SHP77 treated with DMSO at 0.1 percent for 48 hours (cell line): ENCODE measurements at places on chromosomes 6 and 20.

GRCh38 chr20:20695250-20695816 is 17.1 kb downstream of the RALGAPA2 start:
- no peak for DNase-seq

GRCh38 chr6:53347250-53347920 is 1.4 kb downstream of the ELOVL5 start:
- DNase-seq, result no peak

DNA sequence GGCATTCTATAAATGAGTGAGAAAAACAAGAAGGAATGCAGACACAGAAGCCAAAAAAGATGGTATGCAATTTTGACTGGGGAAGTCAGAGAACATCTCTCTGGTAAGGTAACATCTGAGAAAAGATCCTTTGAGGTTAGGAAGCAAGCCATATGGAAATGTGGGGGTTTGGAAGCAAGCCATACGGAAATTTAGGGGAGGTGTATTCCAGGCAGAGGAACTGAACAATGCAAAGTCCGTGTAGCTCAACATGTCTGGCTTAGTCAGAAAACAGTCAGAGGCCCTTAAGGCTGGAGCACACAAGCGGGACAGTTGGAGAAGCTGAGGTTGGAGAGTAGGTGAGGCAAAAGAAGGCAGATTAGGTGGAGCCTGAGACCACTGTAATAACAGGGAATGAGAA is 35.3 kb downstream of the RALGAPA2 start:
- DNase-seq, result no peak

DNA sequence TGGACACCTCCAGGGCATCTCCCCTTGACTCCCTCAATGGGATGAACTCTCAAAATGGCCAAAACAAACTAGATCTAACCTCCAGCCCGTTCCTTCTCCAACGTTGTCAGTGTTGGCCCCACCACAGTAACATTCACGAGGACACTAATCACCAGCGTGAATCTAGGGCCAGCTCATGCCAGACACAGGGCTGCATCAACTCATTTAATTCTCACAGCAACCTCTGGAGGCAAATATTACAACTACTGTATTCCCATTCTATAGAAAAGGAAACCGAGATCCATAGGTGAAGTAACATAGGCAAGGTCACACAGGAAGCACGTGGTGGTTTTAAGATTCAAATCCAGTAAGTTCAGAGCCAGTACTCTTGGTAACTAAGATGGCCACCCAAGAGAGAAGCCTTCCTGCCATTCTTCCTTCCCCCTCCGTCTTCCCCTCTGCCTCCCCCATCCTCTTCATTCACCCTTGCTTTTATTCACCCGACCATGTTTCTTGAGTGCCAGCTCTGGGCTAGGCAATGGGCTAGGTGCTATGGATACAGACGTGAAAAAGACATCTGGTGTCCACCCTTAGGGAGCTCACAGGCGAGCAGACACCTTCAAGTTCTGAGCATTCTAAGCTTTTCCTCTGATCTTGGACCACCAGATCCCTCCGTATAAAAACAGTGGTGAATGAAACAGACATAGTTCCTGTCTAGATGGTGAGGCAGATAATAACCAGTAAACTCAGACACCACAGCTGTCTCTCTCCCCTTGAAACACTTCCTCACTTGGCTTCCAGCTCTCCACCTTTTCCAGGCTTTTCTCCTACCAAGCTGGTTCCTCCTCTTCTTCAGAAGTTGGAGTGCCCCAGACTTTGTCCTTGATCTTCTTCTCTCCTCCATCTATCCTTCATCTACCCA is 9.6 kb downstream of the CCM2L start:
- DNase-seq, result no peak

- DNase-seq, result no peak
Observed at GRCh38 chr6:101762851-101763250, 369.3 kb downstream of the GRIK2 start.

DNA sequence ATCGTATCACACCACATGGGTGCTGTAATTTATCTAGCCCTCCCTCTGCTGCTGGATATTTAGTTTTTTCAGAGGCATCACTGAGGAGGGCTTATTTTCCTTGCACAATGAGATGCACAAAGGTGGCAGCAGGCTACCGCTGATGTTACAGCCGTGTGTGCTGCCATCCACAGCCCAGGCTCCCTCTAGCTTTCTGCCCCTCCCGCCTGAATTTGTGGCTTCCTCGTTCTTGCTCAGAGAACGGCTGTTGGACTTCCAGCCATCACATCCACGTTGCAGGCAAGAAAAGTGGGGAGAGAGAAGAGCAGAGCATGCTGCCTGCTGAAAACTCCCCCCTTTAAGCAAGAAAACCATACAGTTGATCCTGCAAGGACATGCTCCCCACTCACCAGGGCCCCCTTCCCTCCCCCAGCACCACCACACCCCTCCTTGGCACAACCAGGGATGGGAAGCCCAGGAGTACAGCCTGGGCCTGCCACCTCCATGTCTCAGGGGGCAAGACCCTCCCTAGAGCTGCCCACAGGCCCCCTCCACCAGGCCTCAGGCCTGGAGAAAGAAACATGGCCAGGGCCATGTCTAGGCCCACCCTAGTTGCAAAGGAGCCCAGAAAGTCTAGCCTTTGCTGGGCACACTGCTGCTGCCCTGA is 102.6 kb downstream of the MRPL14 start:
- DNase-seq, result no peak
